ENCODE measurements at places on chromosomes 4 and X. TPM values are rescaled to one million over a fixed set of nuclear protein-coding genes. Genes with fewer than 3 reads are reported as not detected.

Gene ARX
- not detected for total RNA-seq

Gene CSN1S1
- not detected for total RNA-seq

Gene CYLC1
- not detected for total RNA-seq

Gene NAP1L5
- total RNA-seq: 5.1 TPM

Gene CXorf58
- not detected for total RNA-seq

Gene H2BW2
- total RNA-seq: not detected

Gene SH3RF1
- 33.0 TPM for total RNA-seq

Gene NHSL2
- total RNA-seq: 1.1 TPM

Gene SNCA
- total RNA-seq: 0.29 TPM

Gene CLIC2
- total RNA-seq: 1.2 TPM

Gene STPG2
- 0.29 TPM for total RNA-seq

Gene TGIF2LX
- total RNA-seq: not detected

Gene SSX4
- not detected for total RNA-seq

Gene TNMD
- not detected for total RNA-seq

Gene PF4V1
- total RNA-seq: not detected

Gene ADGRL3
- total RNA-seq: not detected

Gene DKK2
- not detected for total RNA-seq

Gene SPIN4
- 4.7 TPM for total RNA-seq

Gene PRDM8
- total RNA-seq: 5.0 TPM

Gene SLC6A14
- not detected for total RNA-seq

Gene PDLIM3
- 1.8 TPM for total RNA-seq

Gene P2RY8
- under 0.01 TPM for total RNA-seq

Gene NWD2
- not detected for total RNA-seq

Gene UGT2A1
- not detected for total RNA-seq

Gene IL21
- not detected for total RNA-seq

Gene SLC26A1
- 0.36 TPM for total RNA-seq

Gene TCEANC
- 6.5 TPM for total RNA-seq

Gene PPP4R3C
- total RNA-seq: not detected

Gene SPON2
- 29.8 TPM for total RNA-seq

Gene ADAM29
- not detected for total RNA-seq

Gene PCDH7
- 3.8 TPM for total RNA-seq

Gene MAOA
- 4.1 TPM for total RNA-seq

Gene TASL
- not detected for total RNA-seq

Gene SLC25A53
- total RNA-seq: 7.6 TPM

Gene SSX4B
- not detected for total RNA-seq

Gene SULT1E1
- total RNA-seq: not detected

Gene TRIM60
- total RNA-seq: not detected

Gene ARL9
- total RNA-seq: 0.59 TPM

Gene LRAT
- total RNA-seq: not detected

Gene GABRA4
- total RNA-seq: under 0.01 TPM

Gene ZGRF1
- 7.1 TPM for total RNA-seq

Gene CPXCR1
- not detected for total RNA-seq

Gene BMX
- not detected for total RNA-seq

Gene UBL4A
- 30.4 TPM for total RNA-seq

Gene BEND4
- total RNA-seq: not detected

Gene PFKFB1
- total RNA-seq: not detected

Gene DDX53
- not detected for total RNA-seq

Gene GATB
- 14.7 TPM for total RNA-seq

Gene EGF
- 0.36 TPM for total RNA-seq

Gene NIPAL1
- total RNA-seq: under 0.01 TPM

Gene SHROOM2
- 6.2 TPM for total RNA-seq

Gene ADH7
- not detected for total RNA-seq

Gene CT45A9
- total RNA-seq: not detected

Measured in osteoblast (primary cell).